Myocyte (in vitro differentiated cells): ENCODE measurements at places on chromosomes 3 and 15. TPM values are rescaled to one million over a fixed set of nuclear protein-coding genes. Genes with fewer than 3 reads are reported as not detected.

The FBXW12 gene
- total RNA-seq = 0.21 TPM in 1 of 2 replicates, not detected in the other

The OR5K2 gene
- not detected in 2 replicates for total RNA-seq

The MASP1 gene
- total RNA-seq = not detected in 2 replicates

The CLEC3B gene
- total RNA-seq = 0.75 TPM in 1 of 2 replicates, not detected in the other

- DNase-seq = no peak
Observed at GRCh38 chr3:70137366-70137765, 137.8 kb downstream of the SAMMSON start.

GRCh38 chr3:149197669-149198068, 24.0 kb downstream of the CP start:
- DNase-seq = no peak

- DNase-seq = peak; percentile 10
Observed at GRCh38 chr3:21847005-21847404, 96.0 kb upstream of the ZNF385D start.

DNA sequence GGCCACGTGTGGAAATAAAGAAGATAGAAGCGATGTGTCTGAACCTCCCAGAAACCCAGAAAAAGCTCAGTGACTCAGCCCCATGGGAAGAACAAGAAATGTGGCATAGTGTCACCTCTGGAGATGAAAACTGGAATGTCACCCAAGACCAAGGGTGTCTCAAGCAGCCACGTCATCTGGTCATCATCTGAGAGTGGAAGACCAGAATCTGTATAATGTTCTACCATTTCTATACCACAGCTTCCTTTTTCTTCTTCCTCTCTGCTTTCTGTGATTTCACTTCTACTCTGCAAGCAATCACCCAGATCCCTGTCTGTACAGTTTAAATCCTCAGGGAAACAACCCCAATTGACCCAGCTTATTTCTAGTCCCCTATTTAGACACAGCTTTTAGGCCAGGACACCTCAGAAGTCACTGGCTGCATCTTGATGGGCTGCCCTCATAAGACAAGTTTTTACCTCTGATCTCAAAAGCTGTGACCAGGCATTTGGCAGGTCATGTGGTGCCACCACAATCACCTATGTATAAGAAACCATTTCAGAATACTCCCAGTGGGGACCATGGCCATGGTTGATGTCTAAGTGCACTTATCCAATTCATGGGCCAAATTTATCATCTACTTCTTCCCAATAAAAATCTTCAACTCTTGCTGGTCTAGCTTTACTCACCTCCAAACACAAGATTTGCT, 278.5 kb upstream of the UMPS start:
- DNase-seq = no peak

- DNase-seq = no peak
Observed at GRCh38 chr3:142077859-142078500, 71.4 kb downstream of the TFDP2 start.

DNA sequence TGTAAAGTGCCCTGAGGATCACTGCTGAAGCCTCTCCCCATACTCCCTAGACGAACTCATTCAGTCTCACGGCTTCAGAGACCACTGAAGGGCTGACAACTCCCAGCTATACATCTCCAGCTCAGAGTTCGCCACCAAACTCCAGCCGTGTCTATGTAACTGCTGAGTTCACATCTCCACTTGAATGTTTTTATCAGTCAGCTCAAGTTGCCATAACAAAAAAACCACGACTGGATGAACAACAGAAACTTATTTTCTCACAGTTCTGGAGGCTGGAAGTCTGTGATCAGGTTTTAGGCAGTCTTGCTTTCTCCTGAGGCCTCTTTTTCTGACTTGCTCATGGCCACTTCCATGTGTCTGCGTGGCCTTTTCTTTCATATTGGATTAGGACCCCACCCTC, 223.0 kb upstream of the LRRFIP2 start:
- DNase-seq = no peak

- no peak for DNase-seq
Observed at GRCh38 chr3:45140141-45140769, 5.9 kb downstream of the CDCP1 start.

DNA sequence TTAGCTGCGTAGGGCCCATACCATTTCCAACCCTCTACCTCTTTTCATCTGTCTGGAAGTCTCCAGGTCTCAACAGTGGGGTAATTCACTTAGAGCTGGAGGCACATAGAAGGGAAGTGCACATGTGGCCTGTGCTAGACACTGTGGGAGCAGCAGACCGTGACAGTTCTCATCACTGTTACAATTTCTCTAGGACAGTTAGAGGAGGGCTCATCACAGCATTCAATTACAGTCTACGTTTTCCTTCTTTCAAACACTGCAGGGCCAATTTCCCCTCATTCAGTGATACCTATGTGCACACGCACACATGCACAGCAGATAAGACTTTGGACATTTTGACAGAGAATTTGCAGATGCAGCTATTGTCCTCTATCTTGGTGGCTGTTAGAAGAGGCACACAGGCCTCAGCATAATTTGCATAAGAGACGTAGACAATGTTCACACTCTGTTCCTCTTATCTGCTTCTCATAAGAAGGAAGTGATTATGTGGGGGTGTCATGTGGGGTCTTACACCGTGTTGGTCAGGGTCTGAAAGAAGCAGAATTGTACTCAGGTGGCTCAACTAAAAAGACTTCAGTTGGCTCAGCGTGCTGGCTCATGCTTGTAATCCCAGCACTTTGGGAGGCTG, 12.6 kb upstream of the HRG start:
- DNase-seq = no peak

DNA sequence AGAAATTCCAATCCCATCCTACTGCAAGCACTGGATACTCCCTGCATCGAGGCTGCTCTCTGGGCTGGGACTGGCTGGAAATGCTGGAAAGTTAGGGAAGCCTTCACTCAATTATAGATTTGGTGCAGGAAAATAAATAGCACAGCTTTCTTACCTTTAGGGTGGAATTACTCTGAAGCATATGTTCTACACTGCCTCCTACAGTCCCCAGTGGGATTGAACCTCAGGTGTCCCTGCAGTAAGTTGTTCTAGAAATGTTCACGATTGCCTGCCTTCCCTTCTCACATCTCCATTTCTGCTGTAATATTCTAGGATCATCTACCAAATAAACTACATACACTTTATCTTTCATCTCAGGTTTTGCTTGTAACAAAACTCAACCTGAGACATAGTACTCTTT, 536.7 kb upstream of the LMCD1 start:
- no peak for DNase-seq

- DNase-seq = no peak
Observed at GRCh38 chr3:156818273-156818651, 7.9 kb upstream of the LEKR1 start.

DNA sequence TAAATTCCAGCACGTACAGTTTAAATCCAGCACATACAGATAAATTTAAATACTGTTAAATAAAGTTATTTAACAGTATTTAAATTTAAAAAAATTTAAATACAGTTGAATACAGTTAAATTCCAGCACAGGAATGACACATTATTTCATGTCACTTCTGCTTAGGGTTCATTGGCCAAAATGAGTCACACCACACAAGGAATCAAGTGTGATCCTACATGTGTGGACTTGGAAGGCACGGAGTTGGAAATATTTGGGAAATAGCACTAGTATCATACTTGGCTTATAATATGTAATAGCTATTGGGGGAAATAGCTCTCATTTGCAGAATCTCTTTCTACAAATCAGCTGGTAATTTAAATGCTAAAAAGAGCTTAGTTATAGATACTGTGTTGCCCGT, 10.6 kb downstream of the RAB7A start:
- DNase-seq = no peak
